Lower lobe of right lung (tissue), 2 donors: ENCODE measurements at places on chromosomes 16 and 17. TPM values are rescaled to one million over a fixed set of nuclear protein-coding genes. Genes with fewer than 3 reads are reported as not detected.

ADAMTS18 gene
- total RNA-seq: 0.09 TPM

GRCh38 chr16:4392382-4393239 is 21.0 kb downstream of the VASN start:
- H3K27ac ChIP-seq: peak overlapping the region; percentile 53
- peak; percentile 47 for DNase-seq
- H3K36me3 ChIP-seq: peaks cover 77% of the 10 kb centered on the region

CPHXL2 gene
- total RNA-seq: not detected

DNA sequence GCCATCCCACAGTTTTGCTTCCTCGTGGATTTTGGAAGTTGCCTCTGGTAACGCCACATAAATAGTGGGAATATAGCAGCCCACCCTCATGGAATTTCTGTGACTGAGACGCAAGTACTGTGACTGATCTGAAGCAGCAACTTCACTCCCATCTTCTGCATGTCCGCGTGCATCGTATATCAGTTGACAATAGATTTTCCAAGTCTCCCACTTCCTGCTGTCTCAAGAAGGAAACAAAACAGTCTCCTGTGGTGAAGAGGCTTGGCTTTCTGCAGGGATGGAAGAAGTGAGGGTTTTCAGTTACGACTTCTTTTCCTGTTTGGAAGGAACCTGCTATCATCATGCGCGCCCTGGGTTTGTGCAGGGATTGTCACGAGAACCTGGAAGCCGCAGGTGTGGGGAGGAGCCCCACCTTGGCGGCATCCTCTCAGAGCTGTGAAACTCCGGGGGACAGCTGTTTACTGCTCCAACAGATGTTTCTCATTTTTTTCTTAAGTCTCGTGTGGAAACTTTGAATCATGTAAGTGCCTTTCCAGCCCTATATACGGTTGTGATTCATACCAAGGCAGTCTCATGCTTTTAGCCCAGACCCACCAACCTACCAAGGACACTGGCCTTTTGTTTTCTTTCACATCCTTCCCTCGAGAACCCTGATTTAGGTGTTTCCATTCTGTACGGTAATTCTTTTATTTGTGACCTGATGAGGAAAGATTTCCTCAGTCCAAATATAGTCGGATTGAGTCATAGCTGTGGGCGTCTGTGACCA is 57.5 kb downstream of the WIPI1 start:
- H3K27ac ChIP-seq: no peak overlapping the region
- no peak for DNase-seq
- no peak overlapping the region for H3K4me3 ChIP-seq
- no peaks in the 10 kb centered on the region for H3K27me3 ChIP-seq
- H3K4me1 ChIP-seq: peaks cover 18% of the 10 kb centered on the region

GRCh38 chr17:73643852-73644144 is 447 bp downstream of the SDK2 start:
- H3K27me3 ChIP-seq: peaks cover 76% of the 10 kb centered on the region
- no peaks in the 10 kb centered on the region for H3K36me3 ChIP-seq
- no peak overlapping the region for H3K27ac ChIP-seq
- DNase-seq: no peak

DNA sequence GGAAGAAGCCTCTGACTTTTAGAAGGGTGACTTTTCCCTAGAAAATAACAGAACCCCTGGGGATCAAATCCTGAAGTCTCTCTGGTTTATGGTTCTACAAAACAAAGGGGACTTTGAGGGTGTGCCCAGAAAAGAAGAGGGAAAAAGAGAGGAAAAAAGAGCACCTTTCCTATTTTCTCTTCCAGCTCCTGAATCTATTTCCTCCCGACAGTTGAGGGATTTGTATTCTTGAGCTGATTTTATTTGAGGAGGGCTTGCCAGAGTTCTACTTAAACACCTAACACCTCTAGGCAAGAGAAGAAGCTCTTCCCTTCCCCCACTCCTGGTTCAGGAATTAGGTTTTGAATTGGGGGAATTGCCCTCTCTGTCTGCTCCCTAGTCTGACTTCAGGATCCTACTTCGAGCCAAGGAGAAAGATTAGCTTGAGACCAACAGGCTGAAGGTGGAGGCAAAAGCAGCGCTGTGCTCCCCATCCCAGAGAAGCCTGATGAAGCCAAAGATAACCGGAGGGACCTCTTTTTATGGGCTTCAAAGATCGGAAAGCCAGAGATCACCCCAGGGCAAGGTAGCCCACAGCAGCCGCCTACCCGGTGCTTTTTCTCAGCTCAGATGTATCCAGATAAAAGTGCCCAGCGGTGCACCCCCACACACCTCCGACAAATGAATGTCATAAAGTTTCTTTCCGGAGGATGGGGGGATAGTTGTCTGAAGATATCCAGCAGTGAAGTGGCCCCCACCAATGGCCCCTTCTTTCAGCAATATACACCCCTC is 796 bp downstream of the HOXB3 start:
- DNase-seq: no peak
- H3K27ac ChIP-seq: peak overlapping the region; percentile 81
- peaks cover 77% of the 10 kb centered on the region for H3K27me3 ChIP-seq
- H3K36me3 ChIP-seq: no peaks in the 10 kb centered on the region
- H3K4me1 ChIP-seq: peaks cover 43% of the 10 kb centered on the region

ZNF469 gene
- total RNA-seq: 2.0 TPM

DNA sequence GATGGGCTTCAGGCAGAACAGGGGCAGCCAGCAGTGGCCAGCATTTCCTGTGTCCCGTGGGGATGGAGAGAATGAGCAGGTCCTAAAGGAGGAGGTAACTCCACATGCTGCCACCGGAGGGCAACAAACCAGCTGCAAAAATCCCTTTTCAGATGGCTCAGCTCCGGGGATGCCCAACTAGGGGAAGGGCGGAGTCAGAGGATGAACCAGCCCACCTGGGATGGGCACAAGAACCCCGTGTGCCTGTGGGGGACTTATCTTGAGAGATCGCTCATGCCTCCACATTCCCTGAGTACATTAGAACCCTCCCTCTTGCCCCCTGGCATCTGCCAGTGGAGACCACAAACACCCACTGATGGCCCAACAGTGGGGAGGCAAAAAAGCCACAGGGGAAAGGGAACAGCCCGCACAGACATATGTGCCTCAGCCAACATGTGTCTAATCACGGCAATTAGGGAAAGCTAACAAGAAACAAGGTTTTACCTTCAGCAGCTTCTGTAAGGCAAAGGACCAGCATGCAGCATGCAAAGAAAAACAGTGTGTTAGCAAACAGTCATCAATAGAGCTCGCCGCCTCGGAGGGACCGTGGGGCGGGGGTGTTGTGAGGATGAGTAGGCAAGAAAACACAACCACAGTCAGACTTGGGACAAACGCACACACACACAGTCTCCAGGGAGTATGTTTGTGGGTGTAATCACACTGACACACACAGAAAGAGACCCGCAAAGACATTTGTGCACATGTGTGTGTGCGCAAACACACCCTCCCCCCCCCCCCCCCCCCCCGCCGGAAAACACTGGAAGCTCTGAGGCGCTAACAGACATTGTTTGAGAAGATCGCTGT is 64.0 kb downstream of the MYO18A start:
- no peak for DNase-seq
- no peak overlapping the region for H3K27ac ChIP-seq
- H3K4me3 ChIP-seq: no peak overlapping the region

EVI2A gene
- total RNA-seq: 45.2 TPM

GRCh38 chr16:50263940-50264929 is 2.1 kb upstream of the ADCY7 start:
- H3K27ac ChIP-seq: no peak overlapping the region
- H3K4me3 ChIP-seq: no peak overlapping the region
- no peaks in the 10 kb centered on the region for H3K36me3 ChIP-seq
